IMR-90 (cell line): ENCODE measurements at places on chromosomes 4 and X. TPM values are rescaled to one million over a fixed set of nuclear protein-coding genes. Genes with fewer than 3 reads are reported as not detected.
A peak's percentile ranks its signal among the peaks of the same experiment; 100 is the strongest.

Gene PAGE2
- not detected in 2 replicates for total RNA-seq

GRCh38 chrX:19747652-19748610, 139.5 kb downstream of the SH3KBP1 start:
- no peaks in the 10 kb centered on the region for H3K27me3 ChIP-seq
- no peak overlapping the region for H3K27ac ChIP-seq
- DNase-seq, result no peak
- no peak overlapping the region for H3K4me3 ChIP-seq

DNA sequence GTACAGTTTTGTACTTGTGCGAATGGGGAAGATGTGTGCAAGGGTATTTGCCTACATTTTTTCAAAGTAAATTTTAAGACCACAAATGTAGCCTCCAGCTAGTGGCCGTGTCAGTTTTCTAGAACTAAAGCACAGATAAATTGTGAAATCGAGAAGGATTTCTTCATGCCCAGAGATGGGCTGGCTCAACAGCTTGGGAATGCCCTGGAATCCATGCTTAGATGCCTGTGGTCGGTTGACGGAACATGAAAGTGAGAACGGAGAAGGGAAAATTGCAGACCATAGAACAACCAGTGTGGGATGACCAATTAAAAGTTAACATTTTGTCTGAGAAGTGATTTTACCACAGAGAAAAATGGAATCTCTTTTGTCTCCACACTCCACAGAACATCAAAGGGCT, 73.2 kb upstream of the VCX2 start:
- H3K4me3 ChIP-seq, result no peak overlapping the region
- no peaks in the 10 kb centered on the region for H3K27me3 ChIP-seq
- no peaks in the 10 kb centered on the region for H3K36me3 ChIP-seq
- no peak overlapping the region for H3K27ac ChIP-seq

GRCh38 chrX:33831211-33831610, 300.9 kb downstream of the FAM47A start:
- no peaks in the 10 kb centered on the region for H3K4me1 ChIP-seq
- no peak overlapping the region for H3K4me3 ChIP-seq
- DNase-seq, result no peak
- no peak overlapping the region for H3K27ac ChIP-seq
- H3K27me3 ChIP-seq, result no peaks in the 10 kb centered on the region

DNA sequence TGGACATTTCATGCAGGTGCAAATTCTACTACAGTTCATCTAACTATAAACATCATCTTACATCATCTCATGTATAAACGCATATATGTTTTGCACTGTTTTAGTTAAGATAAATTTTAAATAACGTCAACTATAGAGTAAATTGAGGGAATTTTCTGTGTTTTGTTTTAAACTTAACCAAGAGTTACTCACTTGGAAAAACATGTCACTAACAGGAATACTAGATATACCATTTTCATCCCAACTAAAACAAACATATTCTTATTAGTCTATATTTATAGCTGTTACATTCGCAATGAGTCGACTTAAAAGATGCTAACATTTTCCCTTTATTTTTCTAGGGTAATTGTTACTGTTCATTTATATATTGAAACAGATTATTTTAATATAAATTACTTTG, 159.6 kb downstream of the PDGFC start:
- no peaks in the 10 kb centered on the region for H3K27me3 ChIP-seq
- DNase-seq, result peak; percentile 63
- no peaks in the 10 kb centered on the region for H3K36me3 ChIP-seq
- H3K4me3 ChIP-seq, result no peak overlapping the region

DNA sequence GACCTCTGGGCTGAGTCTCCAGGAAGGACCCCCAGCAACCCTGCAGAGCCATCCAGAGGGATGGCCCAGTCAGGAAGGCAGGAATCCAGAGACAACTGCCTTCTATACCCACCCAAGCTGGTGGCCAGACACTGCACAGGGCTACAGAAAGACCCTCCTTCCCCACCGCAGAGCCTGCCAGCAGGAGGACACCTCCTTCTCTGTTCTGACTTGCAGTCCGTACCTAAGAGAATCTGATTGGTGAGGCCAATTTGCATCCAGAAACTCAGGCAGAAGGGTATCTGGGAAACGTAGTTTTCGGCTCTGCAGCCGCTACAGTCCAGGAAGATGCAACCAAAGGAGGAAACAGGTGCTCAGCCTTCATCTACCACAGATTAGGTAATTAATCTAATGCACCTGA, 155.4 kb upstream of the FRG1 start:
- H3K27ac ChIP-seq, result no peak overlapping the region
- H3K4me1 ChIP-seq, result no peaks in the 10 kb centered on the region
- no peak for DNase-seq
- H3K4me3 ChIP-seq, result no peak overlapping the region
- no peaks in the 10 kb centered on the region for H3K36me3 ChIP-seq
- H3K27me3 ChIP-seq, result no peaks in the 10 kb centered on the region
